ENCODE measurements at places on chromosomes 5 and 9.

- DNase-seq: no peak
These were observed 25.8 kb downstream of the DDX46 start for GRCh38 chr5:134784241-134784920.

GRCh38 chr5:168128111-168128510 lies 163.3 kb upstream of the WWC1 start:
- no peak for DNase-seq

- no peak for DNase-seq
These were observed 50.1 kb downstream of the TMEM167A start for GRCh38 chr5:83026930-83027687.

- no peak for DNase-seq
These were observed 18.8 kb downstream of the NUP214 start for GRCh38 chr9:131144201-131144600.

DNA sequence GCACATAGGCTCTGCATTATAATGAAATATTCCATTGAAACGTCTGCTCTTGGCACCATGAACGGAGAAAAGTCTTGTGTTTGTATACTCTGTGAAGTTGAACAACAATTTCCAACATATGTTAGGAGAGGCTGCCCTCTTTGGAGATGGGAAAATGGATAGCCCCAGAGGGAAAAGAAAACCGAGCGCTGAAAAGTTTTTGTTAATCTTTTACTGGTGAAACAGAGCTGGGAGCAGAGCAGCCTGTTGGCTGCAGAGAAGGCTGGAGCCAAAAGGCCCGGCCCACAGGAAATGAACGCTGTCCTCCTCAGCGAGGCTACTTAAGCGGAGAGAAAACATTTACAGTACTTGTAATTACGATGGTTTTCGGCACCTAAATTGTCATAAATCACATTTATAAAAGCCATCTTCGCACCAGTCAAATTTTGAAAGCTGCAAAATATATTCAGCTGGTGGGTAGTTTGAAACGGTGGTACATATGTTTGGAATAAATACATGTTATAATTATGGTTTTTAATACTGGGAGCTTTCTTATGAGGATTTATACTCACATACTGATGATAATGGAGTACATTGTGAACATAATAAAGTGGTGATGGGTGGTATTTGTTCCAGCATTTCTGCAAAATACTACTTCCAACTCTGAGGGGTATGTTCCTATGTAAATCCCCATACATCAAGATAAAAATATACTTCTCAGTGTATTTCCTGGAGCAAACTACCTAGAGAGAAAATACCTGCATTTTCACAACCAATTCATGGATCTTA lies 129.6 kb upstream of the CNTLN start:
- no peak for DNase-seq

GRCh38 chr9:69433392-69433791 lies 108.4 kb downstream of the ENTREP1 start:
- DNase-seq: no peak

GRCh38 chr9:77011973-77012821 lies 7.3 kb upstream of the FOXB2 start:
- DNase-seq: no peak

DNA sequence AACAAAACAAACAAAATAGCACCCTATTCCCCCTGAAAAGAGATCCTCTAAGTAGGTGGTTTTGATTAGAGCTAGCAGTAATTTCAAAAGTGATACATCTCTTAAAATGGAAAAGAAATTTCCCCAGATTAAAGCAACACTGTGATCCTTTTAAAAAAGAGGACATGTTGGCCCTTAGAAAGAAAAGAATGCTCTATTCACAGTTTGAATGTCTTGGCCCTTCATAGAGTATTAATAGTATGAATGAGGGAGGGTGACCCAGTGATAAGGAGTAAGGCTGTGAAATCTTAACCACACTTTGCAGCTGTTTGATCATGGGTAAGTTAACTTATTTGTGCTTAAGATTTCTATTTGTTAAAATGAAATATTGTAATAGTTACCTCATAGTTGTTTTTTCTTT lies 467.7 kb upstream of the MEF2C start:
- DNase-seq: no peak

- DNase-seq: peak; percentile 30
These were observed 24.3 kb upstream of the PTGES start for GRCh38 chr9:129776938-129777768.

GRCh38 chr9:36140086-36141084 lies 3.9 kb downstream of the GLIPR2 start:
- no peak for DNase-seq

- no peak for DNase-seq
These were observed 35.5 kb upstream of the EMB start for GRCh38 chr5:50476549-50476948.

DNA sequence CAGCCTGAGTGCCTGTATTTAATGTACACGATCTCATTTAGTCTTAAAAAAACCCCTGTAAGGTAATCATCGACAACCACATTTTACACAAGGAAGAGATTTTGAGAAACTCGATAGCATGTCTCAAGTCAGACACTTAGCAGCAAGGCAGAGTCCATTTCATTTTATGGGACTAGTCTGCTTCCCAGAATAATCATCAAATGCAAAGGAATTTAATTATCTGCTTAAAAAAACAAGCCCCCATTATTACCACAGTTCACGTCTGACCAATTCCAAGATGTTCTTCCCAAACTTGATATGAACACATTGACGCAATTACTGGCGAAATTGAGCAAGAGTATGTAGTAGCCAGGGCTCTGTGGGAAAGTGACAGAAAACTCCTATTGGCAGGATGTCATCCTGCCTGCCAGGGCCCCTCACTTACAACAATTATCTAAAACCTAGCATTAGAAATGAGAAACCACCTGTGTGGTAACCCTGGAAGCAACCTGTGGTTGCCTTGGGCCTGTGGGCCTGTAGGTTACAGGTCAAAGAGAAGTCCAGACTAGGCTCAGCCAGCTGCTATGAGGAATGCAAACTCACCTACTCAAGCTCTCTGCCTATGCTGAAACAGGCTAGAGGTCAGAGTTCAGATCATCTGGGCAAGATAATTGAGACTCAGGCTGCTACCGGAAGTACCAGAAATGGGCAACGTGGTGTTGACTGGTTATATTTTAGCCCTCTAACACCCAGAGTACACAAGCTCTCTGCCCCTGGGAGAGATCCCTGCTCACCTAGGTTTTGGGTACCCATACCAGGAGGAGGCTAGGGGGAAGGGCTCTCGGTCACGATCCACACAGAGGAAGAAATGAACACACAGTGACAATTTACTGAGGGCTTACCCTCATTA lies 1.6 kb downstream of the B4GALT1 start:
- DNase-seq: no peak

GRCh38 chr9:11001546-11001945 lies 388.7 kb upstream of the PTPRD start:
- no peak for DNase-seq

- no peak for DNase-seq
These were observed 344.2 kb downstream of the SPATA31D1 start for GRCh38 chr9:82332774-82333152.

- DNase-seq: no peak
These were observed 166.9 kb downstream of the TRIO start for GRCh38 chr5:14309878-14310531.

DNA sequence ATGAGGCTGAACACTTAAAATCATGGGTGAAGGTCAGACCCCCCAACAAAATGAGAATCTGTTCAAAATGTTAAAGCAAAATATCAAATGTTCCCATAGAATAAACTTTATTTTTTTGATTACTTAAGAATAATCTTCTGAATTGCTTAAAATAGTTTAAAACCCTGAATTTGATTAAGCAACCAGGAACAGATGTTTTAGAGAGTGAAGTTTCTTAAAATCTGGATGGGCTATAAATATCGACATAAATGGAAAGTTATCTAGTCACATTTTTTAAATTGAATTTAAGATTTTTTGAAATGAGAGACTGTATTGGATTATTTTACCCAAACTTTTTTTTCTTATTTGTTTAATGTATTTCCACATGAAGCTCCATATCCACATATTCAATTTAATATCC lies 98.5 kb downstream of the ADAMTS12 start:
- no peak for DNase-seq

DNA sequence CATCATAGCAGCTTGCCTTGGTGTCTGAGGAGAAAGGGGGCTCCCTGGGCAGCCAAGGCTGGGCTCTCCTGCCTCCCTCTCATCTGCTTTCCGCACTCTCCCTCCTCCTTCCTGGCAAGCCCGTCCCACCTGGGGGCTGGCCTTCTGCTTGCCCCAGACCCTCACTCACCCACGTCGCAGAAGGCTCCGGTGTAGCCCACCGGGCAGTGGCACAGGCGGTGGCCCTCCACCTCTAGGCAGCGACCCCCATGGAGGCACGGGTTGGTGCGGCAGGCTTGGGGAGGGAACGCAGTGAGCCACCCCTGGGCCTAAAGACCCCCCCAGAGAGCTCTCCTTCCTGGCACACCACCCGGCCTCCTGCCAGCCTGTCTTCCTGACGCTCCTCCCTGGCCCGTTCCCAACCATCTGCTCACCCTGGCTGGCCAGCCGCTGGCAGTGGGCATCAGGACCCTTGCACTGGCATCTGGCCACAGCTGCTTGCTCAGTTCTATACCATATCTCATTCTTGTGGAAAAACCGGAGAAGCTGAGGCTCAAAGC lies 4.2 kb upstream of the PFN3 start:
- no peak for DNase-seq

GRCh38 chr5:145847499-145848497 lies 12.7 kb upstream of the PRELID2 start:
- DNase-seq: no peak

GRCh38 chr9:127977884-127978647 lies 2.7 kb downstream of the EEIG1 start:
- DNase-seq: no peak
